Stimulated activated naive CD8-positive, alpha-beta T cell treated with anti-CD3 and anti-CD28 coated beads, Interleukin-15, Interleukin-2, amounts not matched to agents 100 U/mL and 50 U/mL, for 24 hours (primary cell): ENCODE measurements at places on chromosomes 5 and 9.

DNA sequence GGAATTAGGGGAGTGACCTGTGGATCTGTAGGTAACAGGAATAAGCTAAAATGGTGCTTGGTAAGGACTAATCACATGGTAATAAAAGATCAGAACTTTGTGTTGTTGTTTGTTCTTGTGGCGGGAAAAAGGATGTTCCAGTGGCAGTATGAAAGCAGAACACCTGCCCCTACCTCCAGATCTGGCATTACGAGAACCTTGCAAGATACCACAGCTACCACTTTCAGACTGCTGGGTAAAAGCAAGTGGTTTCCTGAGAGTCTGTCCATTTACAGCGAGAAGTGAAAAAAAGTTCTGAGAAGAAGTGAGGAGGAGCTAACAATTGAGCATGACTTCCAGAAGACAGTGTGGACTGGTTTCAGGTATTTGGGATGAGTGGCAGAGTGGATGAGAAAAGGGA lies 252.5 kb downstream of the TLE4 start:
- no peak for DNase-seq

DNA sequence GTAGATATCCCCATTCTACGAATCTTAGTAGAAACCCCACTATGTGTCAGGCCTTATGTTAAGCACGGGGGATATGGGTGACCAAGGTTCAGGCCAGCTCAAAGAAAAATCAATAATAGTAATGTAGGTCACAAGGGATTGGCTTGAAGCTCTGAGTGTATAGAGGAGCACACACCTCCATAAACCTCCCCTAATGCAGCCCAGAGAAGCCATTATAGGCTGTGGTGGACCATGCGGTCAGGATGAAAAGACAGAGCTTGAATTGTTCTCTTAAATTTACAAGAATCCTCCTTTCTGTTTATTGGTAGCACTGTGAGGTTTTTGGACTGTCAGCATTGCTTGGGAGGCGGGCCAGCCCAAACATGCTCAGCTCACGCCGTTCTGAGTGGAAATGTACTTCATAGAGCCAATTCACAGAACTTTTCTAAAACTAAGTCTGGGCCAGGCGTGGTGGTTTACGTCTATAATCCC lies 9.1 kb downstream of the PDE6A start:
- no peak for DNase-seq

GRCh38 chr5:35668319-35668718 lies 50.7 kb downstream of the SPEF2 start:
- DNase-seq, result no peak

DNA sequence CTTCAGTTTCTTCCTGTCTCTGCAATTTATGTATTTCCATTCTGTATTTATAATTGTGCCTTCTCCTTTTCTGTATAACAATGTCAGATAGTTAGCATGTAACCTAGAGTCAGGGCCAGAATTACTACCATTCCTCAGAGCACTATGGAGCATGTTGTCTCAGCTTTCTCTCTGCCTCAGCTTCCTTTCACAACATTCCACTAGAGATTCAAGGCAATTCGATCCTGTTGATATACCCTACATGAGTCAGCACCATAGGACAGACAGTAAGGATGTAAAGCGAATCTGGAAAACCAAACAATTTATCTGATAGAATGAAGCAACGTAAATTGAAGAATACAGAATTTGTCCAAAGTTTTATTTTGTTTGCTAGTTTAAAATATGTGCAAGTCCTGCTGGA lies 728.3 kb upstream of the SEMA6A start:
- DNase-seq, result no peak

DNA sequence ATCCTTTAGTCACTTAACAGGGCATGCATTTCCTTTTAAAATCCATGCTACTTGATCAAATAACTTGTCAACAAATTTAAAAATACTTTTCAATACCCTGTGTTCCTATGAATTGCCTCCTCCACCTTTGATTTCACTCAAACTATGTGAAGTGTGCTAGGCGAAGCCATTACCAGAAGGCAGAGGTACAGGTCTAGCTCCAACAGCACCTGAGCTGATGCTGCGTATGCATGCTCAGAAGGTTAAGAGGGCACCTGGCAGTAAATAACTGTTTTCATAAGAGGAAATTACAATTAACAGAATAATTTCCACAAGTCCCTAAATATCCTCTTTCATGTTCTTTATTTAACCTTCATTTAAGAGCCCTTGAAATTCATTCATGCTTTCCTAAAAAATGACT lies 251.8 kb downstream of the EFNA5 start:
- no peak for DNase-seq

DNA sequence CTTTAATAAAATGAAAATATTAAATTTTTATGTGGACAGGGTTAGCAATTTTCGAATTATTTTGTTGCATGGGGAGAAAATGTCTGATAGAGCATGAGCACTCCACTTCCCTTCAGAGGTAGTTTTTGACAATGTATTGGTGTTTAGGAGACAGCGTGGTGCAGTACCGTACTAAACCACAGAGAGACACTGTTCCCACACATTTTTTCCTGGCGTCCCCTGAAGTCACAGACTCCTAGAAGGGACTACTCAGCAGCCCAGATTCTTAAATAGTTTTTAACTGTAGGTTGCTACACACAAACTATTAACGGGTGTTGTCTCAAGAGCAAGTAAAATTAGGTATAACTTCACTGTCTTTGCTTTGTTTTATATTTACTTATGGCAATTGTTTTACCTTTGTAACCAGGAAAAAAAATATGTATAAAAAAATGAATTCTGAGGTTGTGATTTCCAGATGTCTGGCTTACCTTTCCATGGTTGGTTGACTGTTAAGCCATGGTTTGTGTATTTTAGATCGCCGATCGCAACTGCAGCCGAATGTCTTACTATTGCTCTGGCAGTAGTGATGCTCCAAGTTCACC lies 171.2 kb downstream of the DOCK8 start:
- DNase-seq, result peak; percentile 14

DNA sequence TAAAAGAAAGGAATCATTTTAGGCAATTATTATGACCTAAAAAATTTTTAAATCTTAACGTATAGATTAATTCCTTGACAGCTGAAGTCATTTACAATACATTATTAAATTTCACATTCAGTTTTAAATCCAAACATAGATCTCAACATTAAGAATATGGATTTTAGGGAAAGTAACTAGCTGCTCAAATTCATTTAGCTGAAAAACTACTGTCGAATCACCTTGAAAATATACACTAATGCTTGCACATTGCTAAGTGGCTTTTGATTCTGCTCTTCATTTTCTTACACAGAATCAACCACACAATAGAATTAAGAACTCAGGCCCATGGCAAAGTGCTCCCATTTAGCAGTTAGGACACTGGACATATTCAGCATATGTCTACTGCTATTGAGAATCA lies 454.2 kb downstream of the RAB3C start:
- DNase-seq, result no peak

- no peak for DNase-seq
Measured at GRCh38 chr5:85927632-85928031, 690.1 kb upstream of the COX7C start.

DNA sequence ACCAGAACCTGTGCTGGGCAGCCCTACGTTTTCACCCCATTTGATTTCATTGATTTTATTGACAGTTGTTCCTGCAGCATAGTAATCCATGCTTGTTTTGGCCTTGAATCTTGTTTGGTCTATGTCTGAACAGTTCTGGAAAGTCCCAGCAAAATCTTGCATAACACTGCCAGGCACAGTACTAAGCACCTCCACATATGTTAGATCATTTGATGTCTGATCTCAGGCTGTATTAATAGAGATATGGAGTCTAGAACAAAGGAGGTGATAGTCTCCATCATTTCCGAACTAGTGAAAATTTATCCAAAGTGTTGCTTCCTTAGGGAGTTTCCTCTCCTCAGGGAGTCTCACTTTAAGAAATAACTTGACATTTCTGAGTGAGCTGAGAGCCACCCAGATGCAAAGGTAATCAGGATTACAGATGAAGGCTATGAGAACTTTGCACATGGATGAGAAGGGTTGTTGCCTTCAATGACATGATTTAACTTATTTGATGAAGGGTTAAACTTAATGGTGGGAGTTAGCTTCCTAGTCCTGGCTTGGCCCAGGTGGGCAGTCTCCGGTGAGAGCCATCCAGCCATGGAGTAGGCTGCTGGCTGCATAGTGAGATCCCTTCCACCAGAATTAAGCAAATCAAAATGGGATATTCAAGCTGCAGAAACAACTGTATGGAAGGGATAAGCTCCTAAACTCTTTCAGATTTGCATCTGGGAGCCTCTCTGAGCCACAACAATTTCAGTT lies 173.8 kb upstream of the MVB12B start:
- no peak for DNase-seq

- DNase-seq, result no peak
Measured at GRCh38 chr5:7728076-7728475, 122.9 kb downstream of the CFAP90 start.

GRCh38 chr9:120362446-120362845 lies 217.5 kb downstream of the CDK5RAP2 start:
- no peak for DNase-seq

GRCh38 chr9:124468061-124468740 lies 17.9 kb downstream of the ADGRD2 start:
- no peak for DNase-seq

GRCh38 chr5:138490648-138491283 lies 25.5 kb downstream of the EGR1 start:
- DNase-seq, result no peak

DNA sequence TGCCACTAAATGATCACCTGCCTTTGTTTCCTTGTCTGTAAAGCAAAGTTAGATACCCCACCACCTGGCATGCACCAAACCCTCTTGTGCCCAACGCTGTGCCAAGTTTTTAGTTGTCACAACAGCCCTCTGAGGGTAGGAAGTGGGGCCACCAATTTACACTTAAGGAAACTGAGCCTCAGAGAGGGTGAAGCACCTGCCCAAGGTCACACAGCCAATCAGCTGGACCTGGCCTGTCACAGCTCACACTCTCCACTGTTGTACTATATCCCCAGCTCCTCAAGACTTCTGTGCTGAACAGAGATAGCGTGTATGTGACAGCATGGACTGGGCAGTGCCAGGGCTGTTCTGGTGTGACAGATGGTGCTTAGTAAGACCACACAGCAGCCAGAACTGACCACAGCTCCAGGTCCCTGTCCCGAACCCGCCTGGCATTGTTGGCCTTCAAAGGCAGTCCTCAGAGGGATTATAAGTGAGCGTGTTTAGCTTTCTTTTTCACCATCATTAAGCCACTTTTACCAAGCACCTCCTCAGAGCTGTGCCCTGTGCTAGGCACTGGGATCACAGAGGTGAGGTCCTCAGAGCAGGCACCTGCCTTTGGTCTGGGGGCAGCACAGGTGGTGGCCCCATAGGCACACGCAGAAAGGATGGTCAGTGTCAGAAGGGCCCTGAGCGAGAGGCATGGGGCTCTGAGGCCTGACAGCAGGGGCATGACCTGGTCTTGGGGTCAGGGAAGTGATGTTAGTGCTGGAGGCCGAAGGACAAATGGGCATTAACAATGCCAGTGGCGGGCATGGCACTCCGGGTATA lies 71.1 kb downstream of the COL27A1 start:
- DNase-seq, result no peak

GRCh38 chr9:134889386-134890154 lies 9.0 kb downstream of the FCN2 start:
- DNase-seq, result no peak

- DNase-seq, result no peak
Measured at GRCh38 chr9:114591291-114591787, 3.8 kb downstream of the ATP6V1G1 start.

- DNase-seq, result no peak
Measured at GRCh38 chr5:120991569-120991968, 527.5 kb downstream of the PRR16 start.
